GF-D8 (cell line): ENCODE measurements at places on chromosomes 4 and X.

GRCh38 chr4:70613306-70614183, 15.0 kb upstream of the ENAM start:
- no peak for DNase-seq

DNA sequence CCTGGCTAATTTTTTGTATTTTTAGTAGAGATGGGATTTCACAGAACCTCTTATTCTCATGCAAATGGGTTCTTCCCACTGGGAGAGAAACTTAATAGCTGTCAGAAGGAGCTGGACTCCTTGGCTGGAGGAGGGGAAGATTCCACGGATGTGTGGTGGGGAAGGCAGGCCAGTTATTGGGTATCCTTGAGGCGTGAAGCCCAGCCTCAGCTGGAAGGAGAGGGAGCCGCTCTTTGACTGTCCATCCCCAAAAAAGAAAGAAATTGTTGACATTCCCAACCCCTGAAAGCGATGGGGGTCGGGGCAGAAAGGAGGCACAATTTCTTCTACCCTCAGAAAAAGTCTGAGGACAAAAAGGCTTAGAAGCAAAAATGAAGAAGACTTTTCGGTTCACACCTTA, 983.1 kb upstream of the PABPC4L start:
- DNase-seq, result no peak

DNA sequence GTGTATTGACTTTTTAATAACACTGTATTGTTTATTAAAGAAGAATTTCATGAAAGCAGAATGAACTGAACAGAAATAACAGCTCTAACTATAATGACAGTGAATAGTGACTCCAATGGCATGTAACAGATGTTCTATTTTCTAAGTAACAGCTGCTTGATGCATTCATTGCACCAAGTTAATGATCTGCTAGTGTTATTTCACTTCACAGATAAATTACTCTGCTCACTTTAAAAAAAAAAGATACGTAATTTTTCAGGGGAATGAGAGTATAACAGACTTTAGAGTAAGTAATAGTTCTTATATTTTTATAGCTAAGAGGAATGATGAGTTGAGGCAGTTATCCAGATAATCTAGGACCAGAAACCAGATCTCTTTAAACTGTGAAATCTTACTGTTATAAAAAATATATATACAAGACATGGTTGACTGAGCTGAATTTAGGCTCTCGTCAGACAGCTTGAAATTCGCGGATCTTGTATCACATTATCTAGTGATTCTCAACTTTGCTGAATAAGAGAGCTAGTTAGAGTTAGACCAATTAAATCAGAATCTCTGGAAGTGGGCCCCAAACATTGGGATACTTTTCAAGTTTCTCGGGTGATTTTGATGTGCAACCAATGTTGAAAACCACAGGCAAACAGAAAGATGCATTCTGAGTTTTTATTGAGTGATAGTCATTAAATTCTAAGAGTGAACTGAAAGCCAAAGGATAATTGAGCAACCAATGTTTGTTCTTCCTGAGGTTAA, 840.7 kb downstream of the DMD start:
- no peak for DNase-seq

DNA sequence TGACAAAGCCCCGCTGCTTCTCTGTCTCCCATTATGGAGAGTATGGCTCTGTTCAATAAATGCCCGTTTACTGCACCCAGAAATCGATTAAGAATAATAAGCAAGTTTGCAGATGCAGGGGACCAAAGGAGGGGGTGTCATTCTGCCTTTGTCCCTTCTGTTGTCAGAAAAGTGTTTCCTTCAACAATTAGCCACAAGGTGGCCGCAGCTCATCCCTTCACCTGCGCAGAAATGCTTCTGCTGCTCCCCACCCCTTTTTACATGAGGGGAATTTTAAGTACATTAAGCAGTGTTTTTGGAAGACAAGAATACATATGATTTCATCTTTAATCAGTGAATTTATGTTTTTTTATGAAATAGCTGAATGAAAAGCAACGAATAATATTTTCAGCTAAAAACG, 175.6 kb upstream of the ARX start:
- DNase-seq, result no peak

DNA sequence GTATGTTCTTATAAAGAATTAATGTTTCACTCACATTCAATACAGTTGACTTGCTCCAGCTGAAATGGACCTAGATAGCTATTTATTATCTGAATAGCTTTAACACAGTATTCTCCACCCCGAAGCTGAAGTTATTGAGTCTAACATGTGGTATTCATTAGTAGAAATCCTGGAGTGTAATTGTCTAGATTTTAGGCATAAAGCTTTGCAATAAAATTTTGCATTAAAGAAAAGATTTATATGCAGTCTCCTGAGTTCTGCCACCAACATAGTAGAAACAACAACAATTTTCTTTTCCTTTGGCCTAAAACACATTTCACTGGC, 90.2 kb upstream of the DCLK2 start:
- no peak for DNase-seq

DNA sequence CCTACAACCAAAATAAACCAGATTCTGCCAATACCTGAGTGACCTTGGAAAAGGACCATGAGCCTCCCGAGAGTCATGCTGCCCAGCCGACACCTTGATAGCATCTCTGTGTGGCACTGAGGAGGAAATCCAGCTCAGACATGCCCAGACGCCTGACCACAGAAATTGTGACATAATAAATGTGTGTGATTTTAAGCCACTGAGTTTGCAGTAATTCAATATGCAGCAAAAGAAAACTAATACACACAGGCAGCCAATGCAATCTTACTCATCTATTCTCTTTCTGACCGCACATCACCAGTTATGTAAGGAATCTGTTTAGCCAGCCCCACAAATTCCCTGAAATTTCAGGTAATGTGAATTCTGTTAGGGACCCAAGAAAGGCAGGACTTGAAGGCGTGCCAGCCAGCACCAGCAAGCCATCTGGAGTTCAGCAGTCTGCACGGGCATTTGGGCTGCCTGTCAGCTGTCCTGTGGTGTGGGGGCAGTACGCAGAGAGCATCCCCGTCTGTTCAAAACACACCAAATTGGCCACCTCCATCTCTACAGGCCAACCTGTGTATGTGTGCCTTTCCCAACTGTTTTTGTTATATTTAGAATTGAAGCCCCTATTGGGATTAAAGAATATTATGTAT, 176.4 kb downstream of the NLGN4X start:
- DNase-seq, result no peak

DNA sequence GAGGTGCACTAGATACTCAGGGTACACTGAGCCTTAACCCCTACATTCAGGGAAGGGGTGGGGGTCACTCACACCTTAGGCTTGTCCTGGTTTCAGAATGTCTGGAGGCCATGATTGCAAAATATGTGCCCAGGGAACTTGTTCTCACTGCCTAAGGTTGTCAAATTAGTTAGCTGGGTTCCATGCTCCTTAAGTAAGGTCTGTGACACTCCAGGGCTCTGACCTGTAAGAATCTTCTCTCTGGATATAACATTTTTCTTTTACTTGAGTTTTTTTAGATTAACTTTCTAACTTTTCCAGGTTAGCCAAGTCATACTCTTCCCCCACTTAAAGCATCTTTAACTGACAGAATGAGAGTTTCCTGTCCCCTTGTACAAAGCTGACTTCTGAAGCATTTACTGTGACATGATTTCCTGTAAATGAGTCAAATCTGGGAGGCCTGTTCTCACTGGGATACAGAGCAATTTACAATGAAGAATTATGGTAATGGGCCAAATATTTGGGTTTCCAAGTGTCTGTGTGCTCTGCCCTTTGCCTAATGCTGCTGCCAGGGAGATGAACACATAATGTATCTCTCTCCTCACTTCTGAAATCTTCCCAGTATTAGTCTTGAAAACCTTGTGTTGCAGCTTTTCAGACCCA, 101.7 kb downstream of the GATB start:
- no peak for DNase-seq

GRCh38 chr4:147479786-147480185, 1.1 kb upstream of the EDNRA start:
- DNase-seq, result peak; percentile 5

DNA sequence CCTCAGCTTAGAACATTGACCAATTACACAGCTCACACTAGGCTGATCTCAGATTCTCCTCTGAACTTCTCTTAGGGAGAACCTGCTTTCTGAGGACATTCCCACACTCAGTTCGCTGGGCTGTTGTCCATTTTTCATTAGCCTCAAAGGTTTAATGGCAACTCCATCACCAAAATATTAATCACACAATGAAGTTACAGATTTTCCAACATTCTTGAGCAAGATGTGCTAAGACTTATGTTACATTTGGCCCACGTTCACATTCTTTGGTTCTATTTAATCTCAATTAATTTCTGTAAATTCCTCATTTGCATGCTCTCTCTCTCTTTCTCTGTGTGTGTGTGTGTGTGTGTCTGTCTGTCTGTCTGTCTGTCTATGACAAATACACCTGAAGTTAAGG, 82.3 kb upstream of the EDNRA start:
- no peak for DNase-seq

GRCh38 chr4:27692158-27692557, 831.5 kb downstream of the STIM2 start:
- no peak for DNase-seq

DNA sequence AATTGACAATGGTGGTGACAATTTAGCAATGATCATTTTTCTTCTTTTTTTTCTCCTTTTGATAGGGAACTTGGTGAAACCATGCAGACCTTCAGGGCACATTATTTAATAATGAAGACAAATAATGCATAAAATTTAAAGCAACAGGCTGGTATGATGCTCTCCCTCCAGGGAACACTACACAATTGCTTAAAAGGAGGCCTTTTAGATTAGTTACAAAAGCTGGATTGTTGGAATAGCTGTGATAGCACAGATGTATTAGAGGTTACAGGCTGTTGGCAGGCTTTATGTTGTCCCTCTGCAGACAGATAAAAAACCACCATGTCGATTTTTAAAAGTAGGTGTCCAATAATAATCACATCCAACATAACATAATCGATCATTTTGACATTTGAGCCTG, 307.0 kb downstream of the ADGRL3 start:
- no peak for DNase-seq

GRCh38 chrX:85503258-85504158, 124.0 kb upstream of the POF1B start:
- DNase-seq, result no peak

DNA sequence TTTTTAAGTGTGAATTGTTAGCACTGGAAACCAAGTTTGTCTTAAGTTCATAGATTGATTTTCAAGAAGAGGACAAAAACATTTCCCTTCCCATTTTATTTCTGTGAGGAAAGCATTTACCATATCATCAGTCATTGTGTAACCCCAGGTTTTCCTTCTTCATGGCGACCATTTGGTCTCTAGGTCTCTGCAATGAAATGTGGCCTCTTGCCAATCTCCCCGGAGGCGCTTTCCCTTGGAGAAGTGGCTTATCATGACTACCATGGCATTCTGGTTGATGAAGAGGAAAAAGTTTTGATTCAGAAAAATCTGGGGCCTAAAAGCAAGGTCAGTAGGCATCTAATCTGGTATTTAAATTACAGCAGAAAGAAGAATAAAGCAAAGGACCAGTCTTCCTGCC, 54.4 kb downstream of the ADD1 start:
- DNase-seq, result no peak

- DNase-seq, result peak; percentile 39
Observed at GRCh38 chr4:37471971-37472370, 214.2 kb downstream of the RELL1 start.

DNA sequence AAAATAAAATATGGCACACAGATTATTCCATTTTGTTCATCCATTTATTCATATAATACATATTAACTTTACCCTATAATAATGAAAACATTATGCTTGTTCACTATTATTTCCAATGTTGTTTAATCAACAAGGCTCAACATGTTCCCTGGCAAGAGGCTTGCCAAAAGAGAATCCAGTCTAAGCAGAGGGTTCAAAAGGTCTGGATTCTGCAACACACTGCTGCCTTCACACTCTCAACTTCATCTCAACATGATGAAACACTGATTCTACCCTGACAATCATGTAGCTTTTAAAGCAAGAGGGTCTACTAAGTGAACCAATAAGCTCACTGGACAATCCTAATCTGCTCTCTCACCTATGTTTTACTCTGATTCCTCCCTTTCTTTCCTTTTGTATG, 101.1 kb downstream of the MID1 start:
- DNase-seq, result no peak
